Stimulated activated CD8-positive, alpha-beta memory T cell treated with anti-CD3 and anti-CD28 coated beads, Interleukin-7, amount 100 ng/mL, for 4 hours (primary cell): ENCODE measurements at places on chromosomes 12 and 14.

- DNase-seq, result no peak
Observed at GRCh38 chr12:75257510-75257909, 47.9 kb upstream of the KCNC2 start.

- DNase-seq, result no peak
Observed at GRCh38 chr14:97143011-97143410, 345.8 kb downstream of the VRK1 start.

DNA sequence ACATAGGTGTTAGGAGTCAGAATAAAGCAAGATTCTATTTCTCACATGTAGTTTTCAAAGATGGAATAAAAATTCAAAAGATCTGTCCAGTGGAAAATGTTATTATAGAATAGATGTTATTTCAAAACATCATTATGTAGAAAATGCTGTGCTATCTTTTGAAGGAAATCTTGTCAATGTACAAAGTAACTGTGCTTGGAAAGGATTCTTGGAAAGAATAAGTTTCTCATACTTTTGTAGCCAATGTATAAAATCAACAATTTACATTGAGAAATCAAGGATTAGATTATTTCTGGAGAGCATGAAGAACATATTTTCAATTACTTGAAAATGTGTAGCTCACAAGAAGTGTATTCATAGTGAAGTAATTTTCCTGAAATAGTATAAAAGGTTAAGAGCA lies 532.5 kb upstream of the MGAT4C start:
- DNase-seq, result no peak

DNA sequence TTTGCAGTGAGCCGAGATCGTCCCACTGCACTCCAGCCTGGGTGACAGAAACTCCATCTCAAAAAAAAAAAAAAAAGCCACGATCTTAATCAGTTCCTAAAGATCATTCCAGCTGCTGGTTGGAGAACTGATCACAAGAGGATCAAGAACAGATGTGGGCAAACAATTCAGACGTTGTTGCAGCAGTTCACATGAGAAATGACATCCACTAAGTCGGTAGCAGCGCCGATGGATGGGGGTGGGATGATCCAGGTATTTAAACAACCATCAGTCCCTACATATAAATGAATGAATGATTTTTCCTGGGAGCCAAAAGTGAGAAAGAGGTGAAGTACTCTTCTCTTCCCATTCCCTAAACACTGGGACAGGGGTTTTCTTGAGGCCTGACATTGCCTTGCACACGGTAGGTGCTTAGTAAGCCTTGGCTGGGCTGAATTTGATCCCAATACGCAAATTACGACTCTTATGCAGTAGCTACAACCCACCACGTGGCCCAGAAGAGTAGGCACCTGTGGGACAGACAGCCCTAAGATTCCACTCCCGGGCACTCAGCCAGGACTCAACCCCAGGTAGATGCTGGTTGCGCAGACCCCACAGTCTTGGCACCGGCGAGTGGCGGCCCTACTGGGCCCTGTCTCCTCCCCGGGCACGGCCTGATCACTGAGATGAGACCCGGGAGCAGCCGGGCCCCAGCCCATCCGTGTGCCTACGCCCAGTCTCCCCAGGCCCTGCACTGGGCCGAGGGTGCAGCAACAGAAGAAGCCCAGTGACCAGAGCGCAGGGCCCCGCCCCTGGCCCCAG lies 565 bp downstream of the SPRYD3 start:
- DNase-seq, result peak; percentile 33

DNA sequence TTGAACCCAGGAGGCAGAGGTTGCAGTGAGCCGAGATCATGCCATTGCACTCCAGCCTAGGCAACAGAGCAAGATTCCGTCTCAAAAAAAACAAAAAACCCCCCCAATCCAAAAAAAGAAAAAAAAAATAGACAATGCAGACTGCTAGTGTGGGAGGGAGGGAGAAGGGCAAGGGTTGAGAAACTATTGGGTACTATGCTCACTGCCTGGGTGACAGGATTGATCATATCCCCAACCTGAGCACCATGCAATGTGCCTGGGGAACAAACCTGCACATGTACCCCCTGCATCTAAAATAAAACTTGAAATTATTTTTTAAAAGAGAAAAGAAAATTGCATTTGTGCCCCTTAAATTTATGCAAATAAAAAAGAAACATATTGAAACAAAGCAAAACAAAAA lies 65.6 kb upstream of the PLEKHG3 start:
- no peak for DNase-seq

DNA sequence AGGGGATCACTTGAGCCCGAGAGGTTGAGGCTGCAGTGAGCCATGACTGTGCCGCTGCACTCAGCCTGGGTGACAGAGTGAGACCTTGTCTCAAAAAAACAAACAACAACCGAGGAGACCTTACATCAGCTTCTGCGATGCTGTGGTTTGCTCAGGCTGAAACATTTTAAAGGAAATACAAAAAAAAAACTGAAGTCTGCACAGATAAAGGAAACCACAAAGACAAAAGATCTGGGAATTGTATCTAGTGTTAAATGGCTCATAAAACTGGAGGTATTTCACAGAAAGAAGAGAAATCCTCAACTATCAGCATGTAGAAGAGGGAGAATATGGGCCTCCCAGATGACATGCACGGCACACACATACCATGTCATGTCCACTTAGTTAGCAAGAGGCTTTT lies 60.3 kb upstream of the VPS33A start:
- DNase-seq, result no peak

DNA sequence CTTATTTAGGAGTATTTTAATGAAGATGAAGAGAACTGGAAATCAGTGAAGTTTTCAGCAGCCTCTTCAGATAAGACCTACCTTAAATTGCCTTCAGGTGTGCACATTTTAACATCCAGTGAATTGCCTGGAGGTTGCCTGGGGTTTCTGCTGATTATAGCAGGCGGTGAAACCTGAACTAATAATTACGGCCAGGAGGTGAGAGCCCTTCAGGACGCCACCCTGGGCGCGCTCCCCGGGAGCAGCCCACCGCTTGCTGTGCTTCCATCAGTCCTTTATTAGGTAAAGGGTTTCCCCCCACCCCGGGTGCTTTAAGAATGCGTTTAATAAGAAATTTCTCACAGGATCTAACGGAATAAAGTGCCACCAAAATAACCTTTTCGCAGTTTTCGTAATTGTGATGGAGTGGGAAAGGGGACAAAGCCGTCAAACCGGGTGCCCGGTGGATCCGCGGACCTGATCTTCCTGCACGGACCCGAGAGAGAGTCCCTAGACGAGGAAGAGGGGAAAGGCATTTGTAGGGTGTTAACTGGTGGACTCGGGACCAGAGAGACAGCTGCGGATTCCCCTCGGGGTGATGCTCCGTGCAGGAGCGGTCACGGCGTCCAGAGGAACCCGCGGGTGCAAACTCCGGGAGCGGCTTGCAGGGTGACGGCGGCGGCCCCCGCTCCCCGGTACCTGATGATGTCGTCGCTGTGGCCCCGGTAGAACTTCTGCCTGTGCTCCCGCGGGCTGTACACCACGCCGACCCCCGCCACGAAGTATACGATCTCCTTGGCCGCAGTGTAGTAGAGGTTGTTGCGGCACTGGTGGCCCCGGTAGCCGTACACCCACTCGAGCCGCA lies 902 bp downstream of the EML5 start:
- no peak for DNase-seq

DNA sequence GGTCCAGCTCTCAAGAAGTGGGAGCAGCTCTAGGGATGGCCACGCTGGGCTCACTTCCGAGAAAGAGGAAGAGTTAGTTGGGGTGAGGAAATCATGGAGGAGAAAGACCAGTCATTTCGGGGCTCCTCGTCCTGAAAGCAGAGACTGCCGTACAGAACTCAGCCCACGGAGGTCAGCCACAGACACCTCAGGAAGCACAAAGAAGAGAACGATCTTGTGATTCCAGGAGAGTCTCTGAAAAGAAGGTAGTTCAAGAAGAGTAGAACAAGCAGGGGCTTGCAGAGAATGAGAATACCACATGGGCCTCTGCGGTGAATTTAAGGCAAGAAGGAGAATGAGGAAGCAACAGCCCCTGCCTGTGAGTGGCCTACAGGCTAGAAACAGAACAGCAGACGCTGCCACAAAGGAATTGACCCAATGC lies 311.9 kb downstream of the CACNA1C start:
- no peak for DNase-seq

- no peak for DNase-seq
Observed at GRCh38 chr14:57660208-57660607, 166.6 kb upstream of the CCDC198 start.

GRCh38 chr14:106277503-106277902 lies 751.1 kb downstream of the TMEM121 start:
- no peak for DNase-seq

GRCh38 chr14:30569216-30569902 lies 10.4 kb downstream of the G2E3 start:
- no peak for DNase-seq

GRCh38 chr12:39875721-39876120 lies 230.2 kb downstream of the SLC2A13 start:
- DNase-seq, result no peak

DNA sequence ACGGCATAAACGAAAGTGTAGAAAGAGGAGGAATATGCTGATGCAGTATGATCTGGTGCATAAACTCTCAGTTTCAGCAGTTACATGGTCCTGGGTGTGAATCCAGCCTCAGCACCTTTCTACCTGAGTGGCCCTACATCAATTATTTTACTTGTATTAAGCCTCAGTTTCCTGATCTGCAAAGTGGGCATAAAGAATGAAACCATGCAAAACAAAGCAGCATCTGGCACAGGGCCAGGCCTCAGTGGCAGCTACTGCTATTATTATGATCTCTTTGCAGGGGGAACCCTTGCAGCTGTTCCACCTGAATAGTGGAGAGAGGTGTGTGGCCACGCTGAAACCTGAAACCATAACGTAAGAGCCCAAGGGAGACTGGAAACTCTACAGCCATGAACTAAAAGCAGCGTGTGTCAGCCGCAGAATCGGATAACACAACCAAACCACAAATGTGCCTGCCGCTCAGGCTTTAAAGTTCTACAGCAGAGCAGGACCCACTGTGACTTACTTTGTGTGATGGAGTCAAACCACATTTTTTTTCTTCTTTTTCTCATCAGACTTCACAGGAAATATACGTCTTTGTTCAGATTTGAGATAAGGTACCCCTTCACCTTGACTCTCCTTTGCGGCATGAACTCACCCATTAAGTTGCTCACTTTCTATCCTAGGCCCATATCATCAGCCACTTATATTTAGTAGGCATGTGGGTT lies 29.2 kb upstream of the FOS start:
- peak; percentile 82 for DNase-seq

GRCh38 chr12:101929365-101930041 lies 52.1 kb downstream of the DRAM1 start:
- no peak for DNase-seq

GRCh38 chr12:124386059-124386458 lies 91.2 kb downstream of the RFLNA start:
- DNase-seq, result no peak

DNA sequence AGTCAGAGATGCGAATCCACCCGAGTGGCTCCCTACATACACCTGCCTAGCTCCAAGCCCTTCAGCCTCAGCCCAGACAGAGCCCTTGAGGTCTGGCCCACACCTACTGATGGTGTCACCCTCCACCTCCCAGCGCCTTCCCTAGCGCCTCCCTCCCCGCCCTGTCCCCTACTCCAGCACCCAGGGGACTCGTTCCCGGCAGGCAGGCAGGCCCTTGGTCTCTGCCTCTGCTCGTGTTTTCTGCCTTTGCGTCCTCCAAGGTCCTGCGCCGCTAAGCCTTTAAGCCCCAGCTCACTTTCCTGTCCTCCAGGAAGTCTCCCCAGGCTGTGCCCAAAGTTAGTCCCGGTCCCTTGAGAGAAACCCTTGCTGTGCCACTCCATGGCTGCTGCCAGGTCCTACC lies 12.7 kb downstream of the INF2 start:
- no peak for DNase-seq

DNA sequence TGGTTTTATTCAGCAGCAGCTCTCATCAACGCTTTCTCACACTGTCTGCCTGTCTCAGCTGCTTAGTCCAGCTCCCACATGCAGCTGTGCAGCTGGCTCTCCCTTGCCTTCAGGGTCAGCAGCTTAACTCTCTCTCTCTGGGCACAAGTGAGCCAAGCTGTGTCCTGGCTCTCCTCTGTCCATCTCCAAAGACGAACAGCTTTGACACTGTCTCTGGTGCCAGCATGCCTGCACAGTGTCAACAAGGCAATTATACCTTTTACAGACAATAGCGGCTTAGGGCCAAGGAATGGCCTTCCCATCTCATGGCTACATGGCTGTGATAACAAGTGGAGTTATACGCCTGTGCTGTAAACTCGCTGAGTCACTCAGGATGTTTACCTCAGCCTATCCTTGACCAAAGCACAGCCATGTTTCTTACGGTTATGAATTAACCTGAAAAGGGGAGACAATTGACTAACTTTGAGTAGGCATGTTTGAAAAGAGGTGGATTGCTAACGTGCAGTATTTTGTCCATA lies 38.4 kb upstream of the MANSC4 start:
- DNase-seq, result no peak

- no peak for DNase-seq
Observed at GRCh38 chr14:56474419-56475022, 105.1 kb upstream of the TMEM260 start.

GRCh38 chr12:123816896-123817537 lies 54.9 kb downstream of the DNAH10 start:
- no peak for DNase-seq

DNA sequence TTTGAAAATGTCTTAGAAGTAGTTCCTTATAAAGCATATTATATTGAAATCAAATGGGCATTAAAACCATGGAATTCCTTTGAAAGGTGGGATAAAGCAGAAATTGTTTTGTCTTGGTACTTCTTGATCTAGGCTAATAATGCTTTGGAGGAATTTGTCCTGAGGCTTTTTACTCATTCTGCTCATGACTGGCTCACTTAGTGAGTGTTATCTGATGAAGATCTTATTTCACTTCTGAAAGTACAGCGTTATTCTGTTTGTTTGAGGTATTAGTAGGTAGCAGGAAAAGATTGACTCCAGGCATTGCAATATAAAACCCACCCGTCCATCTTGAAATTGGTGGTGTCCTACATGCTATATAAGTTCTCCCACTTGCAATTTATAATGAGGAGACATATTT lies 5.5 kb downstream of the C12orf71 start:
- no peak for DNase-seq

GRCh38 chr12:81141217-81141616 lies 63.3 kb downstream of the ACSS3 start:
- no peak for DNase-seq

GRCh38 chr14:54211551-54212308 lies 185.1 kb upstream of the CDKN3 start:
- DNase-seq, result no peak

DNA sequence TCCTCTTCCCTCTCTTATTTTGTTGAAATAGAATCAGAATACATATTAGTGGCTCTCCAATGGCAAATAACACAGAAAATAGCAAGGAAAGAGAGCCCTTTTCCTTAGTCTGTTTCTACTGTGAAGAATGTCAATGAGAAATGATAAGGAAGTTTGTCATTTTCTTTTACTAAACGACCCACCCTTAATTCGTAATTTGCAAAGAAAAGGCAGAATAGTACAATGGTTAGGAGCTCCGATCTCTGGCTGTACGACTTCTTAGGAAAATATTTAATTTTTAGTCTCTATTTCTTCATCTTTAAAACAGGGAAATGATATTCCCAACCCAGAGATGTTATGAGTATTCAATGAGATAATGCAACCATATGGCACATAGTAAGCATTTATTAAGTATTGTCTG lies 6.0 kb downstream of the PAX9 start:
- DNase-seq, result no peak

- no peak for DNase-seq
Observed at GRCh38 chr12:23482571-23482970, 466.9 kb downstream of the SOX5 start.

GRCh38 chr12:122949816-122950675 lies 16.2 kb downstream of the ABCB9 start:
- no peak for DNase-seq

- DNase-seq, result no peak
Observed at GRCh38 chr12:113341535-113341934, 6.6 kb upstream of the SLC8B1 start.
